ENCODE measurements at places on chromosomes 2 and 18.

GRCh38 chr2:186841940-186842339, 7.0 kb downstream of the ZSWIM2 start:
- no peak for DNase-seq

- DNase-seq = no peak
Measured at GRCh38 chr2:99861376-99861760, 281.0 kb downstream of the AFF3 start.

- no peak for DNase-seq
Measured at GRCh38 chr2:147934881-147935620, 85.5 kb downstream of the ORC4 start.

DNA sequence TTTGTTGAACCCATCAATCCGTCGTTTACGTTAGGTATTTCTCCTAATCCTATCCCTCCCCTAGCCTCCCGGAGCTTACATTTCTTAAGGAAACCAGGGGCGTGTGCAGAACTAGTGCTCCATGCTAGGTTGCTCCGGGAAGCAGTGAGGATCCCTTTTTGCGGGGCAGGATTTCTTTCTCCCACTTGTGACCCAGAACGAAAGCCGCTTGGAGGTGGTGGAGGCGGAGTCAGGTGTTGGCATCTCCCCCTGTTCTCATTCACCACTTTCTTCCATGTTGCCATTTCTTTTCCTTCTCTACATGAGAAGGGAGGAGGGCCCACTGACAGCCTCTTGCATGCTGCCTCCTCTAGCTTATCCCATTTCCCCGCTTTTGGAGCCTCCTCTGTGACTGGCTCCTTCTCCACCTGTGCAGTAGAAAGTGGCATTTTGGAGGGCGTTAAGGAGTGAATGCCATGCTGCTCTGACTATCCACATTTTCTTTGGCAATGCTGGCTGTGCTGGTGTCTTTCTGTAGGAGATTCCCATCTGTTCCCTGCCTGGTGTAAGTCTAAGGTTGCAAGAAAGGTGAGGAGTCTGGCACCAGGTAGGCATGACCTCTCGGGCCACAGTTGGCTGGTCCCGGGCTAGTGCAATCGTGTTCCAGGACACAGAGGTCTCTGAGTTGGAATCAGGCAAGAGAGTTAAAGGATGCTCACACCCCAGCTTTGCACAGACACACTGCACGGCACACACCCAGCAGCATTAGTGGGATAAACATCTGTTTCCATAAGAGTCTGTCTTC, 89.5 kb downstream of the ACKR3 start:
- DNase-seq = no peak

GRCh38 chr2:104766683-104767082, 87.2 kb upstream of the POU3F3 start:
- DNase-seq = no peak

DNA sequence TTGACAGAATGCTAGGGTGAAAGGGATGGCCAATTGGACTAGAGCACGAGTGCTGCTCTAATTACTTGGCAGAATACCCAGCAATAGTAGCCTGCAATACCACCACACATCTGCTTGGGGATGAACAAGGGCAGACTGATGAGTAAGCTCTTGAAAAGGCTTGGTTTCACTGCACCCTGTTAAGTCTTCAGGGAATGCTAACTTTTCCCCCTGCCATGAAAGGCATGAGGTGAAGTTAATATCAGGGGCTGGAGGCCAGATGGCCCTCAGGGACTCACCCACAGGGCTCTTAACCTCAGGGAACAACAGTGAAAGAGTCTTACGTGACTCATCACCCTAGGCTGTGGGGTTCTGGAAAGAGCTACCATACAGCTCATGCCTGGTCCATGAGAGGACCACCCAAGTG, 51.7 kb upstream of the MYL1 start:
- DNase-seq = no peak

GRCh38 chr2:101401326-101401665, 14.0 kb upstream of the CREG2 start:
- DNase-seq = no peak

DNA sequence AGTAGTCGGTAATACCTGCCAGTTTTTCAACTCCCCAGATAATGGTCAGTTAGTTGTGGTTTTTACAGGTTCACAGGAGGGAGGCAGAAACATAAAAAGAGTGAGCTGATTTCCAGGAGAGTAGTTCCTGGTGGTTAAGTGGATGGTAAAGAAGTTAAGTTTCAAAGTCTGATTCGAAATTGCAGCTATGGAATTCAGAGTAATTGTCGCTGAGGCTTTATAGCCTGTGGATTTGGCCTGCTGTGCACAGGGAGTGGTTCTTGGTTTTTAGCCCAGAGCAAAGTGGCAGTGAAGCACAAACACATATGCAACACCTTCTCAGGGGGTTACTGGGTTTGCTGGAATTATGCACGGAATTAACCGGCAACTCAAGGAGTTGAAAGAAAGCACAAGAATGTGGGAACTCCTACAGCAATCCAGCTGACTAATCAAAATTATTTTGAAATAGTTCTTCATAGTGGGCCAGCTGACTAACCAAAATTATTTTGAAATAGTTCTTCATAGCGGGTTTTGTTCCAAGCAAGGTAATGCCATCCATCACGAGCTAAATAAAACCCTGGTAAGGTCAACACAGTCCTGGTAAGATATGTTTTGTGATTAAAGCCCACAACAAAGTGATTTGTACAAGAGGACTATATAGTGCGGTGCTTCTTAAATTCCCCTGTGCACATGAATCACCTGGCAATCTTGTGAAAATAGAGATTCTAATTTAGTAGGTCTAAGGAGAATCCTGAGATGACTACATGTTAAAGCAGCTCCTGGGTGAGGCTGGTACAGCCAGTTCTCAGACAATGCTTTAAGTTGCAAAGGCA, 94.4 kb downstream of the SGPP2 start:
- no peak for DNase-seq

DNA sequence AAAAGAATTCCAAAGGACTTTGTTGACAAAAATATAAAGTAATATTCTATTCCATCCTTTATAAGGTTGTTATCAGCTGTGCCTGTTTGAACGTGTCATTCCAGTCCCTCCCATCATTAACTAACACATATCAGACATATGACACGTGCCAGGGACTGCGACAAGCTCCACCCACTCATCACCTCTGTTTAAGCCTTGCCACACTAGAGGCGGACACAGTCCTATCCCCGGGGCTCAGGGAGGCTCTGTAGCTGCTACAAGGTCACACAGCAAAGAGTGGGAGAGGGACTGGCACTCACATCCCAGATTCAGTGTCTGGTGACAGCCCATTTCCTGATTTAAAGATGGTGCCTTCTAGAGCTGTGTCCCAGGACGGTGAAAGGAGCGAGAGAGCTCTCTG, 30.0 kb downstream of the TBC1D8 start:
- DNase-seq = no peak

DNA sequence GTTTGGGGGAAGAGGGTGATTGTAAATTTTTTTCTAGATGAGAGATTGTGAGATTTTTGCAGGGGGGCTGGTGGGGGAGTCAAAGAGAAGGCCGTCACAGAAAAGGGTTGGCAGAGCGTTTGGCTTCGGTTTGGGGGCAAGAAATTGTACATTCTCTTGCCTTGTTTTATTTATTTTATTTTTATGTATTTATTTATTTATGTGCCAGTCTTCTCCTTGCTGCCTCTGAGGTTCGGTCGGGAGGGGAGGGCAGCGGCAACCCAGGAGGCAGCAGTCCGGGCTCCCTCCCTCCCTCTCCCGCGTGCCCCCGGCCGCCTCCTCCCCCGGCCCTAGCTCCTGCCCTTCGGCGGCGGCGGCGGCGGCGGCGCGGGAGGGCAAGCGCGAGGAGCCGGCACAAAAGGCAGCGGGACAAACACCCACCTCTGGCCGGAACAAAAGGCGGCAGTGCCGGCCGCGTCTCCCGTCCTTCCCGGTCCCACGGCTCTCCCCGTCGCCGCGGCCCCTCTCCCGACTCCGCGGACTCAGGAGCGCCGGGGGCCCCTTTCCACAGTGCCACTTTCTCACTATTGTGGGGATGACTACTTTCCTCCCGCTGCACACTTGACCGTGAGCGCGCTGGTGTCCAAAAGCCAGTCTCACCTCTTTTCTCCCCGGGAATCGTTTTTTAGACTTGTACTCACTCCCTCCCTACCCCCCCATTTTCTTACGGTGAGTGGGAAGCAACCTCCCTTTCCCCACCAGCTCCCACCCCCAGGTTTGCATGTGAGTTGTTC, 1.2 kb downstream of the BCL11A start:
- DNase-seq = no peak

DNA sequence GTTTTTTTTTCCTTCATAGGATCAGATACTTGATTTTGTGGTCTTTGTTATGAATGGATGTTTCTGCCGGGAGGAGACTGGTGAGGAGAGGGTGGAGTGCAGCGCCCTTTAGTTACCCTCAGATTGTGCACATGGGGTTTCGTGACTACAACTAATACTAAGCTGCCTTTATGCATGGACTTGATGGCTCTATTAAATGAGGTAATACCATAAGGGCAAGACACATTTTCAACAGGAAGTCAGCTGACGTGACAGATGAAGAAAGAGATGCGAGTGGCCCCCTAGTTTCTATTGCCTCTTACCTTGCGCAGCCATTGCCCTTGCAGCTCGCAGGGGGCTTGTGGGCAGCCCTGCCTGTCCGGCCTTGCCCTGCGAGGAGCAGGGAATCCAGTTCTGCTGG, 24.4 kb downstream of the ZNF407 start:
- DNase-seq = no peak

DNA sequence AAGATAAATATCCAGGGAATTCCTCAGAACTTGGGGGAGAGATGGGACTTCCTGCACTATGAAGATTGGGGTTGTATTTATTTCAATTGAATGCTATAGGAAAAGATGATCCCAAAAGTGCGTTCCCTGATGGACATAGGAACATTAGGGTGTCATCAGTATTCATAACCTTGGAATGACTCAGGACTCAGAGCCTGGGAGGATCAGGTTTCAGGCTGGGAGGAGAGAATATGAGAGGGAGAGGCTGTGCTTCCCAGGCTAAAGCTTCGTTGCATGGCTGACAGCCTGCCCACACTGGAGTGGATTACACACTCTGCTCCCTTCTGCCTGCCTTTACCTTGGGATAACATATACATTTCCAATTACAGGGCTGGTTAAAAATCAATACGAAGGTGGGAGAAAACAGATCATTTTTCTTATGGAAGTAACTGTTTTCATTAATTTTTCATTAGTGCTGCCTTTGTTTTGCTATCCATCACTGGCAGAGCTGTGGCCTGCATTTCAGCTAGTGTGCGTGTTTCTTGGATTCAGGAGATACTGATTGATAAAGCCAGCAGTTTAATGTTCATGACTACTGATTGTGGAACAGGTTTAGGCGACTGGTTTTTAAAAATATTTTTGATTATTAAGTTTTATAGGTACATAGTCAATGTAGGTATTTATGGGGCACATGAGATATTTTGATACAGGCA, 118.7 kb downstream of the KCTD1 start:
- DNase-seq = no peak

- no peak for DNase-seq
Measured at GRCh38 chr2:201275069-201275468, 14.7 kb downstream of the CASP8 start.

- DNase-seq = no peak
Measured at GRCh38 chr2:230412371-230412711, 3.7 kb upstream of the SP100 start.

- DNase-seq = no peak
Measured at GRCh38 chr2:156908825-156909224, 348.7 kb upstream of the GALNT5 start.

DNA sequence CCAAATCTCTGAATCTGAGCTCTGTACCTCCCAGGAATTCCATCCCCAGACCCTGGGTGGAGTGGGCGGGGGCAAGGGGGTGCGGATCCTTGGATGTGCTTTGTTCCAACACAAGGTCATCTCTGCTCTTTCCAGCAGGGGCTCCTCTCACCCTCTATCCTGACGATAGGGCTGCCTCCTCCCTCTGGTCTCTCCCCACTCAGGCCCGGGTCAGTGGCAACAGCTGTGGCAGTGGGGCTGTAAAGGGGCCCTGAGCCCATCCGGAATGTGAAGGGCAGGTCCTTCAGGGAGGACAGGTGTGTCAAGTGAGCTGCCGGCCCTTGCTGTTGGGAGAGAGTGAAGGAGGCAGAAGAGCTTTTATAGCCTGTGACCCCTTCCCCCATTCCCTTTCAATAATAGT, 167.8 kb downstream of the CELF4 start:
- no peak for DNase-seq

- DNase-seq = no peak
Measured at GRCh38 chr2:240472078-240472790, 36.8 kb downstream of the GPC1 start.

GRCh38 chr2:229714080-229714735, at the start of gene DNER:
DNER (minus strand) TSS chr2:229714555; CDS start chr2:229714423, 132 bp downstream.
- DNase-seq = no peak

- DNase-seq = no peak
Measured at GRCh38 chr2:151028691-151029176, 232.9 kb downstream of the RBM43 start.

GRCh38 chr2:186593523-186593922, 3.7 kb downstream of the ITGAV start:
- no peak for DNase-seq

GRCh38 chr2:54634564-54635511, 88.6 kb upstream of the EML6 start:
- DNase-seq = no peak

DNA sequence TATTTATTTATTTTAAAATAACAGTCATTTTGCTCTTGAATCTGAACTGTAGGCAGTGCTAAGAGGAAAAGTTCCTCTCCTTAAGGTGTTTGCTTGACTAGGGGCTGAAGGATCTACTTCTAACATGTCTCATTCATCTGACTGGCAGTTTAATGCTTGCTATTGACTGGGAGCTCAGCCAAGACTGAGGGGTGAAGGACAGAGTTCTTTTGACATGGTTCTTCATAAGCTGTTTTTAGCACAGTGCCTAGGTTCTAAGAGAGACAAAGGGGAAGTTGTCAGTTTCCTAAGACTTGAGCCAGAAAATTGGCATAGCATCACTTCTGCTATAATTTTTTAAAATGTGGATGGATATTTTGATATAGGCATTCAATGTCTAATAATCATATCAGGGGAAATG, 73.0 kb downstream of the COMMD1 start:
- no peak for DNase-seq

DNA sequence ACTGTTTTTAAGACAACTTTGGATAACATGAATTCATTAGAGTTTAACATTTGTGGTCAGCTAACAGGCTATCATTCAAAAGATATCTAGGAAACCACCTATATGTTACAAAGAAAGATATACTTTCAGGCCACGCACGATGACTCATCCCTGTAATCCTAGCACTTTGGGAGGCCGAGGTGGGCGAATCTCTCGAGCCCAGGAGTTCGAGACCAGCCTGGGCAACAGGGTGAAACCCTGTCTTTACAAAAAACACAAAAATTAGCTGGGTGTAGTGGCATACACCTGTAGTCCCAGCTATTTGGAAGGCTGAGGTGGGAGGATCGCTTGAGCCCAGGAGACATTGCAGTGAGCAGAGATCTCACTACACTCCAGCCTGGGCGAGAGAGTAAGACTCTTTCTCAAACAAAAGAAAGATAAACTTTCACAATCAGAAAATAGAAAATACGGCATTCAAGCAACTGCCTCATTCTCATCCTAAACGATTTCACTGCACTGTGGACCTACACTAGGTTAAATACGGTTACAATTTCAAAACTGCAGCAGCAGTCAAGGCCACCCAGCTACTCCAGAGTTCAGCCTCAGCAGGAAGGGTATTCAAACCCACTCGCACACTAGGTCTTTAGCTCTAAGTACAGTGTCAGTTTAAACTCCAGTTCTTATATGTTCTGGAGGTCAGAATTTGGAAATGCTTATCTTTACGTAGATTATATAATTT, 250.0 kb upstream of the SLC39A10 start:
- no peak for DNase-seq

GRCh38 chr2:217899231-217900009, 103.4 kb downstream of the TNS1 start:
- no peak for DNase-seq
